ENCODE measurements at places on chromosomes 12 and 14. TPM values are rescaled to one million over a fixed set of nuclear protein-coding genes. Genes with fewer than 3 reads are reported as not detected.

IL22 gene
- total RNA-seq = not detected

DNA sequence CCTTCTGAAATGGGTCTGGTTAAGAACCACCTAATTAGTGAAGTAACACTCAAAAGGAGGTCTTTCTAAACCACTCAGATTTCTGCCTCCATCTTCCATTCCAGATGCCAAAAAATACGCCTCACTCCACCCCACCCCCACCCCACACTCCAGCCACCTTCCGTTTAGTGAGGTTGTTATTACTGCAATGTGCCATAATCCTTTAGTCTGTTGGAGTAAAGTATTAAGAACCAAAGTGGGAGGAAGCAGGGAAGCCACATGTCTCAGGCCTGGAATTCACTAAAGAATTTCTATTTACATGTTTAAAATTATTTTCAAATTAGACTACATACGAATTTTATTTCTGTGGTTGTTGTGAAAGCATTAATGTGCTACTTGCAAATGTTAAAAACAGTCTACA is 7.4 kb downstream of the KIF21A start:
- H3K27ac ChIP-seq = no peak overlapping the region
- DNase-seq = no peak
- H3K4me1 ChIP-seq = no peaks in the 10 kb centered on the region
- H3K4me3 ChIP-seq = no peak overlapping the region
- H3K36me3 ChIP-seq = no peaks in the 10 kb centered on the region

DNA sequence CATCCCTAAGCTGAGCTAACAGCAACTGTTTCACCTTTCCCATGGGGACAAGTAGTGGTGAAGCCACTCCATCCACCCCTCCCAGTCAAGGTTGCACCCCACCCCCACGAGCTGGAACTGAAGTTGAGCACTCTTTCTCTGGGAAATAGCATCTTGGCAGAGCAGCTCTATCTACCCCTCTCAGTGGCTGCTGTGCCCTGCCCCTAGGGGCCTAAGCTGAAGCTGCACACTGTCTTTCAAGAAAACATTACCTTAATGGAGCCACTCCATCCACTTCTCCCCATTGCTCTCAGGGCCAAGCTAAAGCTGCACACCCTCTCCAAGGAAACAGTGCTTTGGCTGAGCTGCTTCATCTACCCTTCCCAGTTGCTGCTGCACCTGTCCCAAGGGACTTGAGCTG is 170.6 kb upstream of the CCDC196 start:
- no peaks in the 10 kb centered on the region for H3K36me3 ChIP-seq
- H3K27ac ChIP-seq = no peak overlapping the region
- DNase-seq = no peak
- H3K27me3 ChIP-seq = no peaks in the 10 kb centered on the region
- H3K4me3 ChIP-seq = no peak overlapping the region
- H3K4me1 ChIP-seq = no peaks in the 10 kb centered on the region

- H3K36me3 ChIP-seq = no peaks in the 10 kb centered on the region
- H3K4me3 ChIP-seq = no peak overlapping the region
- H3K27me3 ChIP-seq = no peaks in the 10 kb centered on the region
- H3K4me1 ChIP-seq = peaks cover 13% of the 10 kb centered on the region
Observed at GRCh38 chr14:63513756-63514155, 29.4 kb downstream of the PPP2R5E start.

GRCh38 chr12:113299619-113300237 is 35.2 kb downstream of the SLC8B1 start:
- H3K4me1 ChIP-seq = peaks cover 46% of the 10 kb centered on the region
- H3K36me3 ChIP-seq = peaks cover 32% of the 10 kb centered on the region
- H3K4me3 ChIP-seq = peak overlapping the region; percentile 43
- H3K27me3 ChIP-seq = no peaks in the 10 kb centered on the region
- peak; percentile 25 for DNase-seq

DNA sequence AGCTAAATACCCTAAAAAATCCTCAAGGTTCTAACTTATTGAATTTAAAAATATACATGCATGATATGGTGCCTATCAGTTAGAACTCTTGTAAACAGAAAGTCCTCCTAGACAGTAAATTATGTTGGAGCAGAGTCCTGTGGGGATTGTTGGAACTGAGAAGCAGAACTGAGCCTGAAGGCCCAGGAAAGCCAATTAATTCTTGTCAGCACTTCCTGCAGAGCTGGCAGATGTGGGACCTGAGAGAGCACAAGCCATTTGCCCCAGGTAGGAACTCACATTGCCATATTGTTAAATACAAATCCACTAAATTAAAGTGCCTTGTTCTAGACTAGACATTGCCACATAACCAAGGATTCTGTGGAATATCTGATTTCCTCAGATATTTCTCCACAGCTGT is 117.1 kb downstream of the RTN1 start:
- H3K27me3 ChIP-seq = no peaks in the 10 kb centered on the region
- H3K27ac ChIP-seq = no peak overlapping the region
- H3K4me1 ChIP-seq = peaks cover 33% of the 10 kb centered on the region
- H3K36me3 ChIP-seq = no peaks in the 10 kb centered on the region
- DNase-seq = no peak
- no peak overlapping the region for H3K4me3 ChIP-seq

DNA sequence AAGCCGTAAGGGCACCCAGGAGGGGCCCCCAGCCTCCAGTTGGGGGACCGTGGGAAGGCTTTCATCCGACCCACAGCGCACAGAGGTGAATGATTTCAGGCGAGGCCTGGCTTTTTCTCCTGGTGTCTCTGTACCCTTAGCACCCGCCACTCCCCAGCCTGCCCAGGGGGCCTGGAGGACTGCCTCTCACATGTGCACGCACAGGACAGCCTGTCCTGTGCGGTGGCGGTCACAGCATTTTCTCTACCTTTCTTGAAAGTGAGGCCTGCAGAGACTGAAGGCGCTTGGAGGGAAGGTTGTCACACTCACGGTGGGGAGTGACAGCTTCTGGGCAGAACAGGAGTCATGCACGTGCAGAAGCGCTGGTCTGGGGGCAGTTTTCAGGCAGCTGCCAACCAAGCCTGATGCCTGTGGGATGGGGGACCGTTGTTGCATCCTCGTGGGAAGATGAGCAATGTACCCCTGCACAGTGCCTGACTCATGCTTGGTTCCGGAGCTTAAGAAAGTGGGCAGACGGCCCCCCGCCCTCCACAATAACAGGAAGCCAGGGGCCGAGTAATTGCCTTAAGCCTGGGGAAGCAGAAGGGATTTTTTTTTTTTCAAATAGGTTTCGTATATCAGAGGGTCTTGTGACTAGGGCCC is 148.1 kb downstream of the TSPAN9 start:
- H3K4me3 ChIP-seq = no peak overlapping the region
- no peak for DNase-seq
- H3K4me1 ChIP-seq = peaks cover 6% of the 10 kb centered on the region
- no peaks in the 10 kb centered on the region for H3K36me3 ChIP-seq
- H3K27ac ChIP-seq = no peak overlapping the region

DNA sequence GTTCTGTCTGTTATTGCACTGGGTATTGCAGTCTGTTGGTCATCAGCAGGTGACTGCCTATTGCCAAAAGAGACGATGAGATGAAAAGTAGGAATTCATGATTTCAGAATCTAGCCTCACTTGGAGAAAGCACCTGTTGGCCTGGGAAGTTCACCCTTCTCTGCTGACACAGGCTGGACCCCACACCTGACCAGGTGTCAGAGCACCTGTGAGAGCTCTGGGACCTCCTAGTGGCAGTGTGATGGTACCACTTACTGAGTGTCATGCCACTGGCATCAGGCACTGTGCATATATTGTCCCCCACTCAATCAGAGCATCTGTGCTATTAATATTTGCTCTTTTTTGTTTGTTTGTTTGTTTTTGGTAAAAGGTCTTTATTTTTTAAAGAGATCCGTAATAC is 68.0 kb downstream of the RASSF3 start:
- peaks cover 98% of the 10 kb centered on the region for H3K4me1 ChIP-seq

GRCh38 chr12:106342397-106343213 is 14.9 kb upstream of the POLR3B start:
- peak; percentile 44 for DNase-seq
- H3K36me3 ChIP-seq = peaks cover 10% of the 10 kb centered on the region
- peaks cover 23% of the 10 kb centered on the region for H3K4me1 ChIP-seq
- peak overlapping the region; percentile 44 for H3K4me3 ChIP-seq
- H3K27me3 ChIP-seq = no peaks in the 10 kb centered on the region
- peak overlapping the region; percentile 35 for H3K27ac ChIP-seq

DNA sequence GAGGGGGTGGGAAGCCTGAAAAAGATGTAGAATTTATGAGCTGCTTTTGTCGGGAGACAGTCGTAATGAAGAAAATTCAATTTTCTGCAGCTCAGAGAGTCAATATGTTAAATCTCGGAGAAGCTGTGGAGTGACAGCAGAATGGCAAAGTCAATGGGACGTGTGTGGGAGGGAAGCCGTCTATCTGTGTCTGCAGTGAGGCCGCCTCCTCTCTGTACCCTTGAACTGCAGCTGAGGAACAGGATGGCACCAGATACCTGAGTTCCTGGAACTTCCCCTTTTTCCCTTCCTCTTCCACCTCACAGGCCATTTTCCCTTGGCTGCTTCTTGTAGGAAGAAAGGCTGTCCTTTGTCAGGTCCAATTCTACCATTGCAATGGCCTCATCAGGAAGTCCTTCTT is 9.3 kb upstream of the CALCOCO1 start:
- H3K4me1 ChIP-seq = no peaks in the 10 kb centered on the region
- H3K4me3 ChIP-seq = no peak overlapping the region
- DNase-seq = no peak
- H3K36me3 ChIP-seq = no peaks in the 10 kb centered on the region

DNA sequence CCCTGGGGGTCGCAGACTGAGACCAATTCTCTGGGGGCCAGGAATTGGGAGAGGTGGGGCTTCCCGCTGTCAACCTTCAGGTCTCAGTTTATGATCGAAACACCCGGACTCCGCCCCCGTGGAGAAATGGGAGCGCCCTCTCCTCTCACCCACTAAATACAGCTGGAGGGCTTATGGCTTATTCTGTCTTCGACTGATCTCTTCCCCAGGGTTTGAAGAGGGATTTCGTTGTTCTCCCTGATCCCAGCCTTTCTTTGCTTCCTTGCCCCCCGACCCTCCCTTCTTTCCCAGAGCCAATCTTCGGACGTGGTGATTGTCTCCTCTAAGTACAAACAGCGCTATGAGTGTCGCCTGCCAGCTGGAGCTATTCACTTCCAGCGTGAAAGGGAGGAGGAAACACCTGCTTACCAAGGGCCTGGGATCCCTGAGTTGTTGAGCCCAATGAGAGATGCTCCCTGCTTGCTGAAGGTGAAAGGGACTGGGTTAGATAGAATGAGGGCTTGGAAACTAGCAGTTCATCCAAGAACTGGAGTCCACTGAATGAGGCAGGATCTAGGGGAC is 607 bp downstream of the OS9 start:
- H3K4me1 ChIP-seq = peaks cover 7% of the 10 kb centered on the region
- no peaks in the 10 kb centered on the region for H3K27me3 ChIP-seq
- DNase-seq = no peak
- H3K27ac ChIP-seq = peak overlapping the region; percentile 58

DNA sequence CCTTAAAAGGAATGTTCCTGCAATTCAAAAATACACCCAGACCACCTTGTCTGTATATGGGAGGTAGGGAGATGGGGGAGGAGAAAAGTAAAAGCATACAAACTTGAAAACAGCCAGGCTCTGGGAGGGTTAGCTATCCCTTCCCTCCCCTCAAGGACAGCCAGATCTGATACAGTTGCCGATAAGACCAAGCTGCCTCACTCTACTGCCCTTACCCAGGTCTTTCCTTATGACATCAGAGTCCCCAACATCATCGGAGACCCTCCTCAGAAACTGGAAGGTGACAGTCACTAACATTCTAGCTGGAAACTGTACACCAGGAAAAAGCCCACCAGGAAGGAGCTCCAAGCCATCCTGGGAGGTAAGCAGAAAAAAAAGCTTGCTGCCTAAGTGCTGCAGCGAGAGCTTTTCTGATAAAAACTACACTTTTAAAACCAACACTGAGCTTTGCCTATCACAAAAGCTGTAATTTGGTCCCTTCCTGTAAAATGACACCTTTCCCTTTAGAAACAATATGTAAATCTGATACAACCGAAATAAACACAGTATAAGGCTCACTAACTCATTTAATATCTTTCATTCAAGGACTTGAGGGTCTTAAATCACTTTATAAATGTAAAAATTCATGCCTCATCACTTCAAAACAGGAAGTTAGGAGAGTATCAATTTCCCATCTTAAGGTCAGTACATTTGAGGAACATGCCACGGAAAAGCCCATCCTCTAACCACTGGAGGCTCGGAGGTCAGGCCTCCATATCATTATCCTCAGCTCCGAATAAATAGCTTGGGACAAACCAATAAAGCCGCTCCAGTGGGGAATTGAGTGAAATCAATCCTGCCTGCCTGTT is 20.4 kb upstream of the PLEKHH1 start:
- no peak for DNase-seq
- no peaks in the 10 kb centered on the region for H3K27me3 ChIP-seq
- no peaks in the 10 kb centered on the region for H3K36me3 ChIP-seq

DNA sequence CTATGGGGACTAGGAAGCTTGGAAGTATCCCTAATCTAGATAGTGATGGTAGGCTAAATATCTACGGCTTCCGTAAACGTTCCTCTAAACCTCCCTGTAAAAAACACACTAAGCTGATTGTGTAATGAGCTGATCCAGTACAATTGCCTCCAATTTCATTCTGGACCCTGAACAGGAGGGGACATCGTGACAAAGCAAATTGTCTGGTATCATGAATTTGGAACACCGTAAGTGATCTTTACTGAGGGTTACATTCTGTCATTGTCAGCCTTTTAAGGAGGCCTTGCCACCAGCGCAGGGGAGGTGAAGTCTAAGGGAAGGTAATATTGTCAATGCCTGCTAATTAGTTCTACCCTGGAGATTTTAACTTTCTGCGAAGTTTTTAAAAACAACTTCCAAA is 487 bp upstream of the MGST1 start:
- H3K36me3 ChIP-seq = no peaks in the 10 kb centered on the region
- no peak for DNase-seq
- H3K27me3 ChIP-seq = no peaks in the 10 kb centered on the region
- peaks cover 5% of the 10 kb centered on the region for H3K4me1 ChIP-seq
- no peak overlapping the region for H3K27ac ChIP-seq
- peak overlapping the region; percentile 74 for H3K4me3 ChIP-seq

Measured in thoracic aorta (tissue), 2 donors.